ENCODE measurements at places on chromosomes 12 and 14.

- DNase-seq = no peak
Observed at GRCh38 chr12:101287357-101287756, 7.5 kb downstream of the UTP20 start.

- no peak for DNase-seq
Observed at GRCh38 chr12:5682581-5682980, 250.7 kb downstream of the NTF3 start.

DNA sequence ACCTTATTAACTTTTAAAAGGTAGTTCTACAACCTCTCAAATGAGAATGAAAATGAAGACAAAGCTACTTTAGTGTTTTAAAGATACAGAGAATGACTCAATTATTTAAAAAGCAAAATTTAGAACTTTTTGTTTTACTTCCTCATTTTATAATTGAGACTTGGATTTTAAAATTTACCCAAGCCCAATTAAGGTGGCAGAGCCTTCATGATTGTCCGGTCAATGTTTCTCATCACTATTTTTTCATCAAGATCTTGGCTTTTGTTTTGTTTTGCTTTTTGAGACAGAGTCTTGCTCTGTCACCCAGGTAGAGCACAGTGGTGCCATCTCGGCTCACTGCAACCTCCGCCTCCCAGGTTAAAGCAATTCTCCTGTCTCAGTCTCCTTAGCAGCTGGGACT lies 32.7 kb downstream of the PPP4R3A start:
- DNase-seq = no peak

GRCh38 chr14:105844810-105845724 lies 318.7 kb downstream of the TMEM121 start:
- DNase-seq = no peak

GRCh38 chr12:130981074-130981742 lies 27.5 kb downstream of the ADGRD1 start:
- DNase-seq = no peak

DNA sequence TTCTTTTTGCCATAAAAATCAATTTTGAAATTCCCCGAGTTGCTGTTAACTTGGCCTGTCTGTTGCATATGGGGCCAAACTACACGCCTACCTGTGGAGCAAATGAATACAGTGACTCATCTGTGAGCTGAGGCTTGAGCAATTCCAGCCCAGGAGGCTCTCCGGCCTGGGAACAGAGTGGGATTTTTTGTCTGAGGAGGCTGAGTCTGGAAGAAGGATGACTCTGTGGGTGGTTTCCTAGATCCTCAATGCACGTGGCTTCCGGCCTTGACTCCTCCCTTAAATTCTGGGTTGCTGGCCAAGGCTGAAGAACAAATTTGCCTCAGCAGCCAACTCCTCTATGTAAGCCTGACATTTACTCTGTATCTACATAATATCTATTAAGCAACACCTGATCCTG lies 124.1 kb downstream of the SSPN start:
- peak; percentile 99 for DNase-seq

DNA sequence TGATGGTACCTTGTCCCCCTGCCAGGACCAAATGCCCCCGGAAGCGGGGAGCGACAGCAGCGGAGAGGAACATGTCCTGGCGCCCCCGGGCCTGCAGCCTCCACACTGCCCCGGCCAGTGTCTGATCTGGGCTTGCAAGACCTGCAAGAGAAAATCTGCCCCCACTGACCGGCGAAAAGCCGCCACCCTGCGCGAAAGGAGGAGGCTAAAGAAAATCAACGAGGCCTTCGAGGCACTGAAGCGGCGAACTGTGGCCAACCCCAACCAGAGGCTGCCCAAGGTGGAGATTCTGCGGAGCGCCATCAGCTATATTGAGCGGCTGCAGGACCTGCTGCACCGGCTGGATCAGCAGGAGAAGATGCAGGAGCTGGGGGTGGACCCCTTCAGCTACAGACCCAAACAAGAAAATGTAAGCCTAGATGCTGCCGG lies 410 bp downstream of the MYF6 start:
- no peak for DNase-seq

GRCh38 chr12:63034601-63035000 lies 99.7 kb upstream of the PPM1H start:
- no peak for DNase-seq

GRCh38 chr12:109329003-109329402 lies 18.7 kb upstream of the MYO1H start:
- no peak for DNase-seq

GRCh38 chr14:103247169-103247606 lies 86.8 kb upstream of the EIF5 start:
- no peak for DNase-seq

DNA sequence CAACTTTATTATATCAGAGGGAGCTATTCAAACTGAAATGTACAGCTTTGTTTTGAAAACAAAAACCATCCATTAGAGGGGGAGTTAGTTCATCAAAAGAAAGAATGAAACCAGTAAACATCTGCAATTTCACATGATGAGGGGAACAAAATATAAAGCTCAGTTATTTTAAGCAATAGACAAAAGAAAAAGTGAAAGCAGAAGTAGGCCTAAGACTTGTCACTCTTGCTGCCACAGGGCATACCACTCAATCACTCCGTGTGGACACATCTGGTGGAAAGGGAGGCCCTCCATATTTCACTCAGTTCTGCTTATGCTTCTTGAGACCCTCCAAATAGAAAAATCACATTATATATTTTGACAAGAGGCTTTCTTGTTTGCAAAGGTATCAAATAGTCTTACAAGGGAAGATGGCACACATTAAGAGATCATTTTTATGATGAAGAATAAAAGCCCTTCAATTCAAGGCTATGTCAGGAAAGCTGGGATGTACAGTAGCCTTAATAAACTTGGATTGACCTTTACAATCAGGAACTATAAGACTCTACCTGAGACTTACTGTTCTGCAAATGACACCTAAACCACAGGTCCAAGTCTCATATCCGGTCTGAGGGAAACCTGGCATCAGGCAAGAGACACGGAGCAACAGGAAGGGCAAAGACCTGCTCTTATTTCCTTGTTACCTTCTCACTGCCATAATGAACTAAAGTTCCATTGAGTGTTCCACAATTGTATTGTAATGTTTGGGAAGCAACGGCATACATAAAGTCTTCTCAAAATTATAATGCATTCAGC lies 222.5 kb upstream of the GRIP1 start:
- no peak for DNase-seq

DNA sequence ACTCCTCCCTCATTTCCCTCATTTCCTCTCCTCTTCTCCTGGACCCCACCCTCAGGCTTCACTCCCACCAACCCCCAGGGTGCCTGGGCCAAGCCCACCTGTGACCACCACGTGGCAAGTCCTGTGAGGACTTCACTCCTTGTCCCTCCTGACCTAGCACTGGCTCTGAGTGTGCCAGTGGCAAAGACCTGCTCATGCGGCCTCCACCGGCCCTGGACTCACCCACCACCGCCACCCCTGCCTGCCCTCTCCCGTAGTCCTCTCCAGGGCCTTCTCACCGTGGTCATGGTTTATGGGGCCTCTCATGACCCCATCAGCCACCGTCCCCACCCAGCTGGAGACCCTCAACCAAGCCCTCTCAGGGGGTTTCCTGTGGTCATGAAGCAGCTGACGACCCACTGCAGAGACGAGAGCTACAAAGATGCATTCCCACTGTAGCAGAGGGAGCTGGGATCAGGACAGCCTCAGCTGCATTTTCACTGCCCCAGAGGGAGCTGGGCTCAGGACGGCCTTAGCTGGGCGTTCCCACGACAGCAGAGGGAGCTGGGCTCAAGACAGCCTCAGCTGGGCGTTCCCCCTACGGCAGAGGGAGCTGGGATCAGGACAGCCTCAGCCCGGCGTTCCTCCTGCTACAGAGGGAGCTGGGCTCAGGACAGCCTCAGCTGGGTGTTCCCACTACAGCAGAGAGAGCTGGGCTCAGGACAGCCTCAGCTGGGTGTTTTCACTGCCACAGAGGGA lies 3.2 kb upstream of the C14orf180 start:
- no peak for DNase-seq

DNA sequence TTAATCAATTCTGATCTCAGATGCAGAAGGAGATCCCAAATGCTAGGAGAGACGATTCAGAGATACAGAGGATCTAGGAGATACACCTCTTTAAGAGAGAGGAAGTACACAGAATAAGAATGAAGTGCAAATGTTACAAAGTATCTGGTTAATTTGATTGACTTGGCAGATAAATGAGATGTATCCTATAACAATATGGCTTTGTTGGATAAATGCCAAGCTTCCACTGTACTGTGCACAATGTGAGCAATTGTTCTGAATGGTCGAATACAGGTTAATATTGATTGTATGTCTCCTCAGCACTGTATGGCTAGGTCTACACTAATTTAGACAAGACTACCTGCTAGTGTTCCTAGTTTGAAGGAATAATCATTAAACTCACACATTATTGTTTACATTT lies 119.6 kb upstream of the PTPRB start:
- no peak for DNase-seq

- no peak for DNase-seq
Observed at GRCh38 chr14:59819446-59820088, 51.0 kb downstream of the RTN1 start.

GRCh38 chr12:30839643-30840220 lies 85.0 kb upstream of the CAPRIN2 start:
- no peak for DNase-seq

DNA sequence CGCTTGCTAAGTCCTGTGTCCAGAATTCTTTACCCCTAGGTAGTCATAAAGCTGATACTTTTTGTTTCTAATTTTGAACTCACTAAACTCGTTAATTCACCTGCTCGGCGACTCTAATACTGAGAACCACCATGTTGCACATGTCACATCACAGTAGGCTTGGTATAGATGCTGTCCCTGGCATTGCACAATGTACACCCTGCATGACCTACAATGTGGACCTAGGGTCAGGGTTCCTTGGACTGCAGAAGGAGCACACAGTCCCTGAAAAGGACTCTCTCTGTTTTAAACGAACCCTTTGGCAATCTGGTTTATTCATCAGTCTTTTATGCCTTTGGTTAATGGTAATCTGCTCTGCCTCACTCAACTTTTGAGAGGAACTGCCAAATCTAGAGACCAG lies 272.4 kb downstream of the FOXN3 start:
- no peak for DNase-seq

GRCh38 chr12:113237748-113238147 lies 16.5 kb downstream of the TPCN1 start:
- no peak for DNase-seq

GRCh38 chr14:92316937-92317336 lies 6.0 kb upstream of the SLC24A4 start:
- peak; percentile 58 for DNase-seq

DNA sequence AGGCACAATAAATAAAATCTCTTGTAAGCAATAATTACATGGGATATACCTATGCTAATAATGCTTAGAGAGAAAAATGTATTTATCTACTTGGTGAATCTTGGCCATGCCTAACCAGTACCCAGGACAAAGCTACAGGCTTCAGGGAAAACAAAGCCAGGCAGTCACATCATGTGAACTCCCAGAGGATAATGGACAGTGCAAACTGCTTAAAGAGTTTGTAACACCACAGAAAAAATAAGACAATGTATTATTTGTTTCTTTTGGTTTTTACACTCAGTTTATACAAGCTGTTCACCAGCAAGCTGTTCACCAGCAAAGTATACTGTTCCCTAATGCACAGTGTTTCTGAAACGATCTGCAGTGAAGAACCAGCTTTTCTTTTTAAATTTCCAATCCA lies 38.0 kb downstream of the DICER1 start:
- DNase-seq = no peak

- no peak for DNase-seq
Observed at GRCh38 chr14:84064316-84065125, 1465.4 kb upstream of the FLRT2 start.

- DNase-seq = no peak
Observed at GRCh38 chr12:30155001-30155730, 371.4 kb upstream of the TMTC1 start.

DNA sequence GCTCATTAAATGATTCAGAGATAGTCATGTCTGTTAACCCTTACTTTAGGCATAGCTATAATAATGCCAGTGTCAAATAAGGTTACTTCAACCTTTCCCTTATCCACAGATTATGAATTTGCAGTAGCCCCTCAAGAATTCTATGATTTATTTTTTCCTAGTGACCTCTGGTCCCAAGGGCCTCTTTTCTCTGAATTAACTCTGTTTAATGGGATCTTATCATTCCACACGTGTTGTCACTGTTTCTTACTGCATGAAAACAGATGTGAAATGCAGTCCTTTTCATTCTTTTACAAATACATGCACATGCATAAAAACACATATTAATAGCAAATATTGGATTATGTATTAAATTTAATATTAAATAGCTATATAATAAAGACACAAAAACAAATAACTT lies 667.7 kb upstream of the FOXG1 start:
- DNase-seq = no peak

DNA sequence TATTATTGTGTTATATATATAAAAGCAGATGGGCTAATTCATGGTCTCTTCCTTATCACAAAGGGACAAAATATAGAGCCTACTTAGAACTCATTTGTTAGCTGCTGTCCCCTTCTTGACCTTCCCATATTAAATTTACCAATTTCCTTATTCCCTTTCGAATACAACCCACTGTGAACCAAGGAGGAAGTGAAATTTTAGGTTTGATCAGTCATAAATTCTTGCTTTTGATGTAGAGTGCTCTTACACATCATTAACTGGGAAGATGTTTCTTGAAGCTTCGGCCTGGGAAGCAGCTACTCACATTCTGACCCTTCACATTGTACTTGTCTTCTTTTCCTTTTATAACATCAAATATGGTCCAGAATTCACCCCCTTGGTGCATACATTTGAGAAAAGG lies 579.0 kb downstream of the LRFN5 start:
- no peak for DNase-seq

DNA sequence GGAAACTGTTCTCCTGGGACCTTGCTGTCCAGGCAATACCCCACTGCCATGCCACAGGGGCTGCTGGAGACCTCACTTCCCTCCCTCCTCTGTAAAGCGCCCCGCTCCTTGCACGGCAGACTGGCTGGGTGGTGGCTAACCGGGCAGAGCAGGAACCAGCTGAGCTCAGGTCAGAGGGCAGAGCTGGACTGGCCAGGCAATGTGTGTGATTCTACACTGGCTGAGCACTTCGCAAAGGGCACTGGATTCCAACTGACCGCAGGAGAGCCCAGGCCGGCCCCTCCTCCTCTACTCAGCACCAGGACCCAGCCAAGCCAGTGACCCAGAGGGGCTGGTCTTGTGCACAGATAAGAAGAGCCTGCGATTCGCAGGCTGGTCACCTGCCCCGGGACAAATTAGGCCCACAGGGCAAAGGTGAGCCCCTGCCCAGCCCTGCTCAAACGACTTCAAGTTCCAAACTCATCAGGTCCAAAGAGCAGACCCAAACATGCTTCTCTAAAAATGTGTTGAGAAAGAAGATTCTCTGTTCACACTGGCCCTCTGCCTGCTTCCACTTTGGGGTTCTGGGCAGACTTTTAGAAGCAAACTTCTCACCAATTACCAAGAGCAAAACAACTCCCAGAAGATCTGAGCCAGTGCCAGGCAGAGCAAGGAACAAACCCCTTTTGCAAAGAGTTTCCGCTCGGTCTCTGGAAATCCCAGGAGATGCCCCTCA lies 54.9 kb upstream of the DIO3 start:
- no peak for DNase-seq

DNA sequence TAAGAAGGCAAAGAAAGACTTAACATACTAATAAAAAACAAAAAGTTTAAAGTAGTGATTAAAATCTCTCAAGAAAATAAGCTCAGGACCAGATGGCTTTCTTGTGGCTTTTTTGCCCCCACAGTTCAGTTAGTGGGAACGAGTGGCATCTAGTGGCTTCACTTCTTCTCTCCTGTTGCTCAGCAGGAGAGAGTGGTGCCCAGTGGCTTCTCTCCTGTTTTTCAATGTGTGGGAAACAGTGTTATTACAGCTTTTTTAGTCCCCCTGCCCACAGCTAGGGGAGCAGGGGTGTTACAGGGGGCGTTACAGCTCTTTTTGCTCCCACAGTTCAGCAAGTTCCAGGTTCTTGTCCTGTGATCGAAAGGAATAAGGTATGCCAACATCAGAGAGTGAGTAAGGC lies 135.2 kb downstream of the RERGL start:
- DNase-seq = no peak

Measured in MCF 10A (cell line).